ENCODE measurements at places on chromosomes 2 and 18.

DNA sequence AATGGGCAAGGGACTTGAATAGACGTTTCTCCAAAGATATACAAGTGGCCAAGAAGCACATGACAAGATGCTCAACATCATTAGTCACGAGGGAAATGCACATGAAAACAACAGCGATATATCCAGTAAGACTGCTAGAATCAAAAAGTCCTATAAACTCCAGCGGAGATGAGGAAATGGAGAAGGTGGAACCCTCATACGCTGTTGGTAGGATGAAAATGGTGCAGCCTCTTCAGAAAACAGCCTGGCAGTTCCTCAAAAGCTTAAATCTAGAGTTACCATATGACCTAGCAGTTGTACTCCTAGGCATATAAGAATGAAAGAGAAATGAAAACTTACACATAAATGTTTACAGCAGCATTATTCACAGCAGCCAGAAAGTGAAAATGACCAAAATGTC, 48.1 kb downstream of the HPCAL1 start:
- DNase-seq = no peak

- no peak for DNase-seq
Measured at GRCh38 chr2:220887271-220887870, 684.7 kb downstream of the EPHA4 start.

GRCh38 chr18:2985628-2986027, 27.3 kb downstream of the LPIN2 start:
- no peak for DNase-seq

- no peak for DNase-seq
Measured at GRCh38 chr2:42922790-42923579, 130.6 kb upstream of the HAAO start.

GRCh38 chr2:48578313-48578712, 39.3 kb upstream of the GTF2A1L start:
- DNase-seq = no peak

GRCh38 chr2:120942658-120943057, 207.0 kb downstream of the GLI2 start:
- no peak for DNase-seq

- DNase-seq = no peak
Measured at GRCh38 chr2:223941579-223942277, 3.4 kb downstream of the WDFY1 start.

- no peak for DNase-seq
Measured at GRCh38 chr2:12192762-12193161, 446.3 kb downstream of the LPIN1 start.

GRCh38 chr2:232955856-232956255, 57.2 kb downstream of the NGEF start:
- no peak for DNase-seq

DNA sequence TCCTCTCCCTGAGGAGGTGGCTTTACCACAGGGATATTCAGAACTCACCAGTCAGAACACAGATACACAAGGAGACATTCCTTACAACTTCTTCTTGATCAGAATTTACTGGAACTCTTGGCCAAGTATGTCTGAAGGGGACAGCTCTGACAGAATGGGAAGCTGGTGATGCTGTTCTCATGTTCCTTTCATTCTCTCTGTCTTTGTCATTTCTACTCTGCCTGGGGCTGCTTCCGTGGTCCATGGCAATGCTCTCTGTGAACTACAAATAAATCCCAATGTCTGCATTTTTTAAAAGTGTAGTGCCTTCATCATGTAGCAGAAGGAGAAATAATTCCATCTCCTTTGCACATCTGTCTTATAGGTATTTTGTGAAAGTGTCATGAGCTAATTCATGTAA, 730.3 kb downstream of the CNTNAP5 start:
- DNase-seq = no peak

- DNase-seq = no peak
Measured at GRCh38 chr18:60987963-60988362, 345.3 kb upstream of the CDH20 start.

DNA sequence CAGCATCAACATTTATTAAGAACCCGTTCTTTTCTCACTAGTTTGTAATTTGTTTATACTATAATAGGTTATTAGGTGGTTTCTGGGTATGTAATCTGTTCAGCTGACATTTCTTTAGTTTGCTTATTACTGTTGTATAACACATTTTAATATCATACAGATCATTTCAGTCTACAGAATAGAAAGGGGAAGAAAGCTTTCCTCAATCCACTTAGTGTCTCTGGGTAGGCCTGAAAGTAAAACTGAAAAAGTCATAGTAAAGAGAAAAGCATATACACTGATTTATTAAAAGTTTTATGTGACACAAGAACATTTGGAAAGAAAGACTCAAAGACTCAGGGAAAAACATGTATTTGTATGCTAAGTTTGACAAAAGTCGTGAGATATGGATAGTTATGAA, 16.8 kb upstream of the KCNJ3 start:
- DNase-seq = no peak

DNA sequence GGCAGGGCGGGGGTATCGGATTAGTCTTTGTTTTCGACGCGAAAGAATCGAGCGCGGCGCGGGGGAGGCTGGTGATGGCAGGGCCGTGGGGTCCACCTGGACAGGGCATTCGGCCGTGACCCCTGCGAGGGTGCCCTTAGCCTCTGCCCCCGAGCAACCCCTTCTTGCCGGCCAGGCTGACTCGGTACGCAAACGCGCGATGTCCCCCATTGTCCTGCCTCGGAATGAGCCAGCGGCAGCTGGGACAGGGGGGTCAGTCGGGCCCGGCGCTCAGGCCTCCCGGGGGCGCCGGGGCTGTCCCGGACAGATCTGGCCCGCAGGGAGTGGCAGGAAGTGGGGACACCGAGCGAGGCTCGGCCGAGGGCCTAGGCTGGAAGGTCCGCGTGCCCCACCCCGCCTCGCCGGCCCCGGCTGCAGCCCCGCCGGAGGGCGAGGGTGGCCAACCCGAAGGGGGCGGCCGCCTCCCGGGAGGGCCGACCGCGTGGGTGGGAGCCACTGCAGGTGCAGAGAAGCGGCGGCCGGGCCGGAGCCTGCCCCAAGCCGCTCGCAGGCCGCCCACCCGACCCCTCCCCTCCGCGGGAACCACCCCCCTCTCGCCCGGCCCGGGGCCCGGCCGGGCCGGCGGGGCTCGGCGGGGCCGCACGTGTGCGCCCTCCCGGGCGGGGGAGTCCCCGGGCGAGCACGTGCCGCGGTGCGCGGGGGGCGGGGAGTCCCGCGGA, at the start of gene TET3:
TSS of gene TET3 (plus strand) at position 708 of the 719 bp plus-strand sequence. CDS start 1,494 bp downstream, outside the sequence.
- peak; percentile 64 for DNase-seq

GRCh38 chr2:240060977-240061591, 7.8 kb upstream of the OR6B3 start:
- no peak for DNase-seq

- DNase-seq = no peak
Measured at GRCh38 chr18:35387152-35387571, 10.0 kb upstream of the ZNF396 start.

- no peak for DNase-seq
Measured at GRCh38 chr18:45102126-45102525, 421.4 kb downstream of the SETBP1 start.

- DNase-seq = no peak
Measured at GRCh38 chr2:178871536-178871935, 64.3 kb upstream of the TTN start.

DNA sequence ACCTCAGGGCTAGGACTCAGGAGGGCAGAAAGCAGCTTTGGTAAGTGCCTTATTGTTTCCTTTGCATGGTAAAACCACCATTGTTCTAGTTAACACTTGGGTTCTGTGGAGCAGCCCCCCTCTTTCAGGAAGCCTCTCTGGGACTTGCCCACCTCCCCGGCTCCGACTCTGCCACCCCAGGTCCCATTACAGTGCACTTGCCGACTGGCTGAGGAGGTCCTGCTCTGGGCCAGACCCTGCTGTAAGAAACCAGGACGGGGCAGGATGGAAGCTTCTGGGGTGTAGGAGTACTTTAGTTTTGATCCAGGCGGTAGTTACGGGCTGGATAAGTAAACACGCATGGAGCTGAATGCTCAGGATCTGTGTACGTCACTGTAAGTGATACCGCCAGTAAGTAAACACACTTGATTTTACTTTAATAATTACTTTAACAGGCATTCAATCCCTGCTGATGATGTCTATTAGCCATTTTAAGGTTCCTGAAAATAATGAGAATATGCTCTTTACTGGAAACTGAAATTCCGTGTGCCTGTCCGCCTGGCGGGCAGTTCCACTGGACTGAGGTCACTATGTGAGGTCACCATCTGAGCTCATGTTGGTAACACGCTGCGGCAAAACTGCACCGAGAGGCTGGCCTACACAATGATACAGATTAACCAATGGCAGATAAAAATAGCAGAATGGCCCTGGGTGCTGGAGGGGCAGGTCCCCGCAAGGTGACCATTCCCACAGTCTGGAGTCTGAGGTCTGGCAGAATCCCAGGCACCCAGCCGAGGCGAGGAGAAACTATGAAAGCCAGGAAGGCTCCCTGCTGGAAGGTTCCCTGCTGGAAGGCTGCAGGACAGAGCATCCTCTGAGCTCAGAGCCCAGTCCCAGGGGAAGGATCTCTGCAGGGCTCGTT, 25.2 kb downstream of the HS1BP3 start:
- DNase-seq = no peak

GRCh38 chr18:77708826-77709506, 459.3 kb downstream of the GALR1 start:
- no peak for DNase-seq

DNA sequence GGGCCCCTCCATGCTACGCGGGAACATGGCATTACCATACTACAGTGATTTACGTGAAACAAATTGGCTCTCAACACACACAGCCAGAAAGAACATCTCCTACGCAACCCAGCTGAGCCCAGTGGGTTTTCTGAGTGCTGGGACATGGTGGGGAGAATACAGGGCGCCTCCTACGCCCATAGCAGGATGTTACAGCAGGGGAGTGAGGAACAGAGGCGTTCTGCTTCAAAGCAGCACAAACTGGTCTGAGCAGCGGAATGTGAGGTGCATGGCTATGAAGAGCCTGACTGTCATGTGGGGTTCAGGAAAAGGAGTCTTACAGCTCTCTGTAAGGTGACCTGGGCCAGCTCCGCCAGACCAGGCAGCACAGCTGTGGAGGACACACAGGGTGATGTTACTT, 108.6 kb upstream of the REV1 start:
- no peak for DNase-seq

DNA sequence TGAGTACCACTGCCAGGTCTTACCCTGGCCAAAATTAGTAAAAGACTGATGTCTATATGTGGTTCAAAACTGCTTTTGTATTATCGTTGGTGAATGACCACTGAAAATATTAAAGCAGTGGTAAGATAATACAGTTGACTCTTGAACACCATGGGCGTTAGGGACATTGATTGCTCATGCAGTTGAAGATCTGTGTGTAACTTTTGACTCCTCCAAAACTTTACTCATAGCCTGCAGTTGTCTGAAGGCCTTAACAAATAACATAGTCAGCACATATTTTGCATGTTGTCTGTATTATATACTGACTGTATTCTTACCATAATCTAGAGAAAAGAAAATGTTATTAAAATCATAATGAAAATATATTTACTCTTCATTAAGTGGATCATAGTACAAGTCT, 5.8 kb upstream of the ANKRD12 start:
- DNase-seq = no peak

DNA sequence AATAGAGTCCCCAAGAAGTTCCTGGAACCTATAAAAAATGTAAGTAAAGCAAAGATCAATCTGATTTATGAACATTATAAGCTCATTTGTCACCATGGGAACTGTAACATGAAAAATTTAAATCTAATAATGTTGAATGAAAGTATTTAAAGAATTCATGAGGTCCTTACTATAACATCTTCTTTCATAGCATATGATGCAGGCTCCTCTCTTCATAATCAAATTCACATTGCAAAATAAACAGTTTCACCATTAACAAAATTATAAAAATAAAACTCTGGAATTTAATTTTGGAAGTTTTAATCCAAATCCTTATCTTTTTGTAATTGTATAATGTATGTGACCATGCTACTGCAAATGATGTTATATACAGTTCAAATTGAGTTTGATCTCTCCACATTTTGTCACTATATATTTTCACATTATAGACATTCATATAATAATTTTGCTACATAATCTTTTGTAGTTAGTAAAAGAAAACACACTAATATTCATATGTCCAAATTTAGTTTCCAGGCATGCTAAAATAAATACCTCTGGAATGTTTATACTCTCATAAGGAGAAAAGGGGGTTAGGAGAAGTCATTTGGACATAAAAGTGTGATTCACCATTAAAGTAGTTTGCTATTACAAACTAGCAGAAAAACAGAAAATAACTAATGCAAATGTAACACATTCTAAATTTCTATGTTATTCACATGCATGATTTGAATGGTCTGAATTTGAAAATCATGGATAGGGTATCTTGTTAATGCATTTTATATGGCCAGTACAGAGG, 954.1 kb downstream of the DSC3 start:
- no peak for DNase-seq

DNA sequence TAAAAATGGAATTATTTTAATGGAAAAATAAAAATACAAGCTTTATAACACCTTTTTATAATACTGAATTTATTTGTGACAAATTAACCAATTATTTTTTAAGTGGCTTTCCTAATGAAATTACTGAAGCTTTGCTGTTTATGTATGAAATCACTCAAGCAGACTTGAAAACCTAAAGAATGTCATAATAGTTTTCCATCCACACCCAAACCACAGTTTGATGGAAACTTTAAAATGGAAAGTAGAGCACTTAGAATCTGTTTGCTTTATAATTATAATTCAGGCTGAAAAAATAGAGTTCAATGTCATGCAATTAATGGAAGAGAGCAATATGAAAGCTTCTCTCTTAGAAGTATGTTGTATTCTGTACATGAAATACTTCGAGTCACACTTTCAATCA, 31.6 kb upstream of the WDR75 start:
- no peak for DNase-seq

DNA sequence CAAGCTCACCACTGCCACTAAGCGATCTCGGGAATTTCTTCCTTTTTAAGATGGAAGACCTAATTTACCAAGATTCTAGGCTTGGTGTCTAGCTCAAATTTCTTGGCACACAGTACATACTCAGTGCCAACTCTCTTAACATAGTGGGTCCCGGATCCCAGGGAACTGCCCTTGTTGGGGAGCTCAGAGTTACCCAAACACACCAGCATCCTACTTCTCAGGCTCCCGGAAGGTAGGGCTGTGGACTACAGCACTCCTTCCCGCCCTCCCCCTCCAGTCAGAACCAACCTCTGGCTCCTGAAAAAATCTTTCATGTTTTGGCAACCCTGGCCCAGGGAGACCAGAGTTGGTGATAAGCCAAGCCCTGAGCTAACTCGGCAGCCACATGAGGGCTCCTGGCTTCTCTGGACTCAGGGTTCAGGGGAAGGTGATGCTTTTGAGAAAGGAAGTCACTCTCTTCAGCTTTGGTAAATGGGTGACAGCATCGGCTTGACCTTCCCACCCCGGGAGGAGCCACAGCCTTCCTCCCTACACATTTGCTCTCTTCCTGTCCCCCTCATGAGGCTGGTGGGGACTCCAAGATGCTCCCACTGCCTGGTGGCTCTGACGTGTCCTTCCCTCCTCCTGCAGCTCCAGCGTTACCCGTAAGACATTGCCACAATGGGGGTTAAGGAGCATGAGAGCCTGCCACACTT, 8.8 kb downstream of the ODC1 start:
- no peak for DNase-seq
